ENCODE measurements at places on chromosomes 3 and 15.

- DNase-seq, result no peak
Observed at GRCh38 chr15:69393831-69394491, 20.2 kb upstream of the KIF23 start.

DNA sequence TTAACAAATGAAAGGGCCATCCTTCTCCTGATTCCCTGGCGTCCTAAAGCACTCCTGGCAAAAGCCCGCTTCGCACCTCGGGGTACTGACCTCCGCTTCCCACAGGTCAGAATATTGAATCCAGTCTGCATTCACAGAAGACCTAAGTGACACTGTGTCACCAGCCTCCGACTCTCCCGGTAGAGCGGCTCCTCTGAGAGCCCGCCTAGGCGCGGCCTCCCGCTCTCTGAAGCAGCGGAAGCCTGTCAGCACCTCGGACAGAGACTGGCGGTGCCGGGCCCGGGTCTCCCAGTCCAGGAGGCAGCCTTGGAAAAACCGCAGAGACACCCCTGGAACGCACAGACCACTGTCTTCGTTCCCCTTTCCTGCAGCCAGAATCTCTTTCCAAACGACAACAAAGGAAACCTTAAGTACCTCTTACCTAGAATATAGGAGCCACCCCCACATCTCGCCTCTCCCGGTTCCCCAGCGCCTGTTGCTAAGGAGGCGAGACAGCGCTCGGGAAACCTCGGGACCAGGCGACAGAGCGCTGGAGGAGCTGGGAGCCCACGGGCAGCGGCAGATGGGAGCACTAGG, 1.2 kb downstream of the GABRB3 start:
- DNase-seq, result no peak

- no peak for DNase-seq
Observed at GRCh38 chr15:40871749-40872617, 2.1 kb downstream of the RHOV start.

DNA sequence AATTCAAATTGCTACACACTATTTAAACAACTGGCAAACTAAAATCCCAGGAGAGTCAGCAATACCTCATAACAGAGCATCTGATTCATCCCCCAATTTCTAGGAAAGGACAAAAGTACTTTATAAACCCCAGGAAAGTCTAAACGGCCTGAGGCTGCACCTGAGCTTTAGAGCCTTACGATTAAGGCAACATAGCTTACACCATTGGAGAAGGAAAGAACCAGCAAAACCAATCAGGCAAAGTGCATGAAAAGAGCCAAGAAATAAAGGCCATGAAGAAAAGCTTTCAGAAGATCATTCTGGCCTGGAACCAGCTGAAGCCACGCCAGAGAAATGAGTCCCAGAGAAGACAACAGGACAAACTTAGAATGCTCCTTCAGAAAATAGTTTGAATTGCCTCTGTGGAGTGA, 48.1 kb downstream of the PTPN9 start:
- DNase-seq, result no peak

DNA sequence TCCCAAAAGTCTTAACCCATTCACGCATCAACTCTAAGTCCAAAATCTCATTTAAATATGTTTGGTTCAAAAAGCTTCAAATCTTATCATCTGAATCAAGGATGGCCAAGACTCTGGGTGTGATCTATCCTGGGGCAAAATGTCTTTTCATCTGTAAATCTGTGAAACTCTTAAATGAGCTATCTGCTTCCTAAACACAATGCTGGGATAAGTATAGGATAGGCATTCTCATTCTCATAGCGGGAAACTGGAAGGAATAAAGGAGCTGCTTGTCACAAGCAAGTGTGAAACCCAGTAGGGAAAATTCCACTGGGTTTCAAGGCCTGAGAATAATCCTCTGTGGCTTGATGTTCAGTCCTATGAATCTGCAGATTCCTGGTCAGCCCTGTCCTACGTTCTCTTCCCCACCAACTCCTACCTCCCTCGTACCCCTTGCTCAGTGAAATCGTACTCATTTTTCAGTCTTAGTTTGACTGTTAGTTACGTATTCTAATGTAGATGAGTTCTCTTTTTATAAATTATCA, 156.7 kb downstream of the EPHA3 start:
- DNase-seq, result no peak

DNA sequence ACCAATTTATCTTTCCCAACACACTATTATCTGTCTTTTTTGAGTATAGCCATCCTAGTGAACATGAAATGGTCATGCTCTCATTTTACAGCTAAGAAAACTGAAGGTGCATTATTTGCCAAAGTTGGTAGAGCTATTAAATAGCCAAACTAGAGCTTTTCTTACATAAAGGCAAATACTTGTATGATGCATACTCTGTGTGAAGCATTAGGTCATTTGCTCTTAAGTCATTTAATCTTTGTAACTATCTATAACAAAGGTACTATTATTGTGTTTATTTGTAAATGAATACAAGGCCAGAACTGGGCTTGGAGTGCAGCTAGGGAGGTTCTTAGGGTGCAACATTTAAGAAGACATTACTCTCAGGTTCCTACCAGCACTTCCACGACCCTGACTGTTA, 123.7 kb downstream of the THSD4 start:
- DNase-seq, result no peak

DNA sequence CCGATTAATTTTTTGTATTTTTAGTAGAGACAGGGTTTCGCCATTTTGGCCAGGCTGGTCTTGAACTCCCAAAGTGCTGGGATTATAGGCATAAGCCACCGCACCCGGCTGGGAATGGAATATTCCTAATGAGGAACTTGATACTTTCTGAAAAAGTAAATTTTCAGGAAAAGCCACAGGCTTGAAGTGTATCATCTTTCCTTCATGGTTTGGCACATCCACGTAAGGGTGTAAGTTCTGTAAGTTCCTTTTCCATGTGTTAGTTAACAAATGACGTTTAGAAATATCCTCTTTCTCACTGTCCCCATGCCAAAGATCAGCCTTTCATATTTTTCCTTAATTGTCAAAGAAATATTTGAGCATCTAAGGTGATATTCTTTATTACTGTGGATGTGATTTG, 24.9 kb downstream of the TMEM45A start:
- no peak for DNase-seq

GRCh38 chr15:34588046-34588674, 4.7 kb upstream of the GOLGA8B start:
- peak; percentile 40 for DNase-seq

- no peak for DNase-seq
Observed at GRCh38 chr3:16810593-16811367, 74.0 kb upstream of the PLCL2 start.

DNA sequence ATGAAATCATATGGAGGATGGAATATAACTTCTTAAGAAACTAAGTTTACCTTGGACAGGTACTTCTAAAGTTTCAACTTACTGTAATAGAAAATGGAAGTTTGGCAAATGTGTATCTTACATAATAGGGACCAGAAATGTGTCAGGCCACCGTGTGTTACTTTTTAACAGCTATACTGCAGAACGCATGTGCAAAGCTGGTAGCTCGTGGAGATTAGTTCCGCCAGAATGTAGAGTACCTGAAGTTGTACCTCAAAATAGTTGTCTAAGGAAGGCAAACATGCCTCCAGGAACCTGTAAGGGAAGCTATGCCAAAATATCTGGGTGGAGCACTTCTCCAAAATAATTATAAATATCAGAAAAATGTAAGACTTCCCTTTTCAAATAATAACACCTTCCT, 920.6 kb downstream of the ROBO1 start:
- no peak for DNase-seq

DNA sequence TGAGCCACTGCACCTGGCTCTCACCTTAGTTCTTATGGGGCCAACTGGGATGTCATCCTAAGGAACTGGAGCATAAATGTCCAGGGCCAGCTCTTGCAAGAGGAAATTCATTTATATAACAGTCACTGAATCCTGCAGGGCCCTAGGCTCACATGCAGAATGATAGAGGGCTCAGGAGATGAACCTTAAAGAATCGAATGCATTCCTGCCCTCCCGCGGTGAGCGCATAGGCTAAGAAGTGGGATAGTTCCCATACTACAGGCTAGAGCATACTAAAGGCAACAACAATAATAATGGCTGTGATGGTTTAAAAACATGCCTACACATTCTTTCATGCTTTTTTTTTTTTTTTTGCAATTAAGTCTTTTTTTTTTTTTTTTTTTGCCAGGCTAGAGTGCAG, 17.1 kb upstream of the CSRNP1 start:
- no peak for DNase-seq

DNA sequence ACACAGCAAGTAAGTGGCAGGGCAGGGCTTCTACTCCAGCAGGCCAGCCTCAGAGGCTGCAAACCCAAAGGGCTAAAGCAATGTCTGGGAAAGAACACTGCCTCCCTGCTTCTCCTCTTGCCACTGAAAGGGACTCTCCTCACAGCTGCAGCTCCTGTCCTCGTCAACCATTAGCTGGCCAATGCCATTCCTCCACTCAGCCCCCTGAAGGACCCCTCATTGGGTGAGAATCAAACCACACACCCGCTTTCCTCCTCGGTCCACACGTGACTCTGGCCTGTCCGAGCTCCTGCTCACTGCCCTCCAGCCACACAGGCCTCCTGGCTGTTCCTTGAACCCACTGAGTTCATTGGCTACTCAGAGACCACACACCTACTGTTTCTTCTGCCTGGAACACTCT, 253.7 kb upstream of the TLE3 start:
- DNase-seq, result no peak

- no peak for DNase-seq
Observed at GRCh38 chr3:142941373-142942123, 21.9 kb downstream of the PAQR9 start.

- DNase-seq, result no peak
Observed at GRCh38 chr3:161081633-161082032, 23.5 kb downstream of the B3GALNT1 start.

- DNase-seq, result no peak
Observed at GRCh38 chr3:8841472-8841871, 72.1 kb upstream of the OXTR start.

GRCh38 chr3:66998904-66999235, 763 bp downstream of the KBTBD8 start:
- no peak for DNase-seq

DNA sequence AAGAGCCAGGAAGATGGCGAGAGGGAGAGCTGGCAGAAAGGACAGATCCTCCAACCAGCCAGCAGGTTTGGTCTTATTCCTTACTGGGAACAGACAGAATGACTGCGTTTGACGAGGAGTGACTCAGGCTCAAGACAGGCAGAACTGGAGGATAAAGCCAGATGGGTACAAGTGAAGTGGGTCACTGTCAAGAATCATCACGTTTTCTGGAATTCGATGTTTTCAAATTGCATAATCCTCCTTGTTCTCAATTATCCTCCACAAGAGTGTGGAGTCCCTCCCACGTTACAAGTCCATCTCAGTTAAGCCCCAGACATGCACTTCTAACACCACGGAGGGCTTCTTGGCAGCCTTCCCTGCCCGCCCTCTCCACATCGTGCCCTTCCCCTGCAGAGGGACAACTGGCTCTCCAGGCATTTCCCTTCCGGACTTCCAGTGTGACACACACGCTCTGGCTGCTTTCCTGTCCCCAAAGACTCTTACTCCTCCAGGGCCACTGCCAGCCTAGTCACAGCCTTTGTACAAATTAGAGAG, 183.1 kb downstream of the CHST2 start:
- DNase-seq, result no peak

- DNase-seq, result no peak
Observed at GRCh38 chr3:125684199-125684598, 88.9 kb upstream of the OSBPL11 start.

All from stimulated activated CD4-positive, alpha-beta T cell treated with anti-CD3 and anti-CD28 coated beads, TNF-alpha, amount 100 ng/mL, for 24 hours (primary cell).